ENCODE measurements at places on chromosomes 2 and 18.

DNA sequence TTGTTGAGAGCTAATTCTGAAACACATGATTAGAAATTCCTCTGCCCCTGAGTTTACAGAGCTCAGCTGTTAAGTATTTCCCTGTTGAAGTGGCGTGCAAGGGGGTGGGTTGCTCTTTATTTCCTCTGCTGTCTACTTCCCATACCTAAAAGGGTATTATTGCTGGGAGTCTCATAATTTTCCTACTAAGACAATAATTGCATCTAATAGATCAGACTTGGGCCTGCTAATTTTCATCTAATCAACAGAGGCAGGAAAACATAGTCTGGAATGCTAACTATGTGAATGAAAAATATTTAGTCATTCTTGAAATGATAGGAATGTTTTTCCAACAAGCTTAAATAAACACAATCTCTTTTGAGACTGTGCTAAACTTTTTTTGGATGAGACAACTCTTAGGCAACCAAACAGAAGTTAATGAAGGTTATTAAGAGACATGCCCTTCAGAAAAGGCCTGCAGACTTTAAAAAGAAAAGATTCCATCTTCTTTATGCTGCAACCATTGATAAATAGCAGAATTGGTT lies 111.4 kb downstream of the FEZ2 start:
- no peak for DNase-seq

DNA sequence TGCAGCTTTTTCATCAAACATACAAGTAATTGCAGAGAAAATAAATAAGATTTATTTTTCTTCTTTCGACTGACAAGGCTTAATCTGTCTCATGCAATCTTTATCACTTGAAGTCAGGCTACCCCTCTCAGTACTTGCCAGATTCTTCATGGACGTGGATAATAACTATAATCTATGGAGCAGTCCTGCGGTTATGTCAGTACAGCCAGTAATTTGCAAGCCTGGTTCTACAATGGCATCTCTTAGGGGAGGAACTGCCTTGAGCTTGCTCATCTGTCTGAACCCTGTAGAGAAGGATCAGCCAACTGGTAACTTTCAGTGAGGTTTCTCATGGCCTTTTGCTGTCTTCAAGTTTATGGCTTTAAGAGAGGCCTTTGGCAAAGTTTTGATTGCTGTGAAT lies 35.5 kb upstream of the LRRTM1 start:
- DNase-seq = no peak

- no peak for DNase-seq
Observed at GRCh38 chr2:2727876-2728511, 396.9 kb upstream of the MYT1L start.

- no peak for DNase-seq
Observed at GRCh38 chr2:200604571-200605255, 18.9 kb downstream of the AOX1 start.

- no peak for DNase-seq
Observed at GRCh38 chr2:123826729-123827271, 198.3 kb upstream of the CNTNAP5 start.

- no peak for DNase-seq
Observed at GRCh38 chr2:209973328-209973727, 29.1 kb upstream of the RPE start.

DNA sequence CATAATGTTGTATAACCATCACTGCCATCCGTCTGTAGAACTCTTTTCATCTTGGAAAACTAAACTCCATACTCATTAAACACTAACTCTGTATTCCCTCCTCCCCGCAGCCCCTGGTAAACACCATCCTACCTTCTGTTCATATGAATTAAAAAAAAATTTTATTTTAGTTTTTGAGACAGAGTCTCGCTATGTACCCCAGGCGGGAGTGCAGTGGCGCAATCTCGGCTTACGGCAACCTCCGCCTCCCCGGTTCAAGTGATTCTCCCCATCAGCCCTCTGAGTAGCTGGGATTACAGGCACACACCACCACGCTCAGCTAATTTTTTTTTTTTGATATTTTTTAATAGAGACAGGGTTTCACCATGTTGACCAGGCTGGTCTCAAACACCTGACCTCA lies 52.9 kb downstream of the RRM2 start:
- no peak for DNase-seq

GRCh38 chr18:47254341-47254939 lies 3.0 kb upstream of the SKOR2 start:
- DNase-seq = no peak

- DNase-seq = no peak
Observed at GRCh38 chr2:65525616-65526231, 93.3 kb upstream of the SPRED2 start.

DNA sequence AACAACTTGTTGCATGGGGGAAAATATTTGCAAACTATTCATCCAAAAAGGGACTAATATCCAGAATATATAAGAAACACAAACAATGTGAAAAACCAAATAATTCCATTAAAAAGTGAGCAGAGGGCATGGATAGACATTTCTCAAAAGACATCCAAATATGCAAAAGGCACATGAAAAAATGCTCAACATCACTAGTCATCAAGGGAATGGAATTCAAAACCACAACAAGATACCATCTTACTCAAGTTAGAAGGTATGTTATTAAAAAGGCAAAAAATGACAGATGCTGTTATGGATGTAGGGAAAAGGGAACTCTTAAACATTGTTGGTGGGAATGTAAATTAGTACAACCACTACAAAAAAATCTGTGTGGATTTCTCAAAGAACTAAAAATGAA lies 396.5 kb downstream of the CCDC85A start:
- no peak for DNase-seq

DNA sequence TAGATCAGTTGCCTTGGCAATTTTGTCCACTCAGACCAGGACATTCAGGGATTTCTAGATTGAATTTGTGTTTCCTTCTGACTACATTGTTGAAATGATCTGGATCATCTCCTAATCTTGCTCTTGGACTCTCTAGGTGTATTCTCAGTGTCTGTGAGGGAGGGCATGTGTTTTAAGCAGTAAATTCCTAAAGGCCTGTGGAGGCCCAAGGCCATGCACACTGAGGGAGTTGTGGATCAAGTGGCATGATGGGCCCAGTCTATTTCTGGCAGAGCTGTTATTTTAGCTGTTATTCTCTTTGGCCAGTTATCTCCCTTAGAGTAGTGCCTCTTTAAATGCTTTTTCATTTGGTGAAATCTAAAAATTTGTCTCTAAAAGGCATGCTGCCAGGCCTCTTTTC lies 144.9 kb downstream of the RPIA start:
- DNase-seq = no peak

DNA sequence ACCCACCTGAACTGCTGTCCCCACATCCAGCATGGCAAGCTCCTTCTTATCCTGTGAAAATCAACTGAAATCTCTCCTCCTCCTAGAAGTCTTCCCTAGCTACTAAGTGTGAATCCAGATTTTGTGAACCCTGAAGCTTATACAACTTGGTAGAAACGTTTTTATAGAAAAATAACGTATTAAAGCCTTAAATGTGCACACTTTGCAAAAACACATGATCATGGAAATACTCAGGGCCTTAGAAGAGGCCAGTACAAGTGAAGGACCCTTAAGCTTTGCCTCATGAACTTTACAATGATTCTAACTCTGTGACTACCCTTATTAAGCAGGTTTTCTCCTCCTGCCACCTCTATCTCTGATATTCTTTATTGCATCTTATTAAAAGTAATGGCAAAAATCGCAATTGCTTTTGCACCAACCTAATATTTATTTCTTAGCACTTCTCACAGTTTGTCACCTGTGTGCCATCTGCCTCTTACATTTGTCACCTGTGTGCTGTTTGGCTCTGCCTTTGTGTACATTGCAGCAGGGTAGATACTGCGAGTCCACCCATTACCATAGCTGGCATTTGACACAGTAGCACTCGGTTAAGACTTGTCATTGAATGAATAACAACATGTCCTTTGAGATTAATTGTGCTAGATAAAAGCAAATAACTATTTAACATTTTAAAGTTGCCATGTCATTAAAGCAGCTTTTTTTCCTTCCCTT lies 42.2 kb downstream of the FRZB start:
- no peak for DNase-seq
